Jurkat, Clone E6-1 (cell line): ENCODE measurements at places on chromosomes 1 and 21.

DNA sequence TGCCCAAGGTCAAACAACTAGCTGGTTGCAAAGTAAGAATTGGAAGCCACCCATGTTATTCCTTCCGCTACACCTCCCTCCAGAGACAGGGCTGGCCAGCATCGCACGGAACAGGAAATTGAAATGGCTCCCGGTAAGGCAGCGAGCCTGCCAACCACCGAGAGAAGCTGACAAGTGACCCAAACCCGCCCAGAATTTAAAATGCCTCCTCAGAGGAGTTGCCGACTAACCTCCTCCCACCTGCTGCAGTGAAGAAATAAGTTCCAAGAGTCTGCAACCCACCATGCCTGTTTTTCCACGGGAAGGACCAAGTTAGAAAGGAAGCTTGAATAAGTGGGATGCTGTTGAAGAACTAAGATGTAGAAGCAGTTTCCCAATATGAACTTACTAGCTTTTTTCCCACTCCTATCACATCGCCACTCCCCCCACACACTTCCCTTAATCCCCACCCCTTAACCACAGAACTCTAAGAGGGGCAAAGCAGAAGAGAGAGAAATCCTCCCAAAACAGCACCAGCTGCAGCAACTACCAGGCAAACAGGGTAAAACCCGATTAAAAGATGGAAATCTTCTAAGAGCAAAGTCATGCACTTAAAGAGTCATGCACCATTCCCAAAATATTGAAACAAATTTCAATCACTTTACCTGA, 78.6 kb downstream of the TIAM1 start:
- DNase-seq: no peak

DNA sequence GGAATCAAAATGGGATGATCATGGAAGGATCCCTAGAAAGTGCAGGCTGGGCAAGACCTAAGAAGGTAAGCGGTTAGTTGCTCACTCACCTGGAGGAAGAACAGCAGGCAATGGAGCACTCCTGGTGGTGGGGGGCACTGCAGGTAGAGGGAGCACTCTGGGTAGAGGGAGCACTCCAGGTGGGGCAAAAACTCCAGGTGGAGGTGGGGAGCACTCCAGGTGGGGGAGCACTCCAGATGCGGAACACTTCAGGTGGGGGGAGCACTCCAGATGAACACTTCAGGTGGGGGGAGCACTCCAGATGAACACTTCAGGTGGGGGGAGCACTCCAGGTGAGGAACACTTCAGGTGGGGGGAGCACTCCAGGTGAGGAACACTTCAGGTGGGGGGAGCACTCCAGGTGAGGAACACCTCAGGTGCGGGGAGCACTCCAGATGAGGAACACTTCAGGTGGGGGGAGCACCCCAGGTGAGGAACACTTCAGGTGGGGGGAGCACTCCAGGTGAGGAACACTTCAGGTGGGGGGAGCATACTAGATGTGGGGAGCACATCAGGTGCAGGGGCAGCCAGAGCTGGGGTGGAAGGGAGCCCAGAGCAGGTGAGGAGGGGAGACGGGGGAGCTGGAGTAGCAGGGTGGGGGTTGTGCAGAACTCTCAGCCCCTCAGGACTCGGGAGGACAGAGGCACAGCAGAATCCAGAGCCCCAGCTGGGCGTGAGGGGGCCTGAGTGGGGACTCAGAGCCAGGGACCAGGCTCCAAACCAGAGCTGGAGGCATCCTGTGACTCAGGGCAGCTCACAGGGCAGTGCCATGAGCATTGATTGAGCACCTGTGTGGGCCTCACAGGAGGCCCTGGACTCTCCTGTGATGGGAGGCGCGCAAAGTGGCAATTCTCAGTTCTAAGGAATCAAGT, 37.7 kb upstream of the COL6A1 start:
- DNase-seq: no peak

- DNase-seq: no peak
Observed at GRCh38 chr1:235101558-235102258, 26.9 kb downstream of the TOMM20 start.

DNA sequence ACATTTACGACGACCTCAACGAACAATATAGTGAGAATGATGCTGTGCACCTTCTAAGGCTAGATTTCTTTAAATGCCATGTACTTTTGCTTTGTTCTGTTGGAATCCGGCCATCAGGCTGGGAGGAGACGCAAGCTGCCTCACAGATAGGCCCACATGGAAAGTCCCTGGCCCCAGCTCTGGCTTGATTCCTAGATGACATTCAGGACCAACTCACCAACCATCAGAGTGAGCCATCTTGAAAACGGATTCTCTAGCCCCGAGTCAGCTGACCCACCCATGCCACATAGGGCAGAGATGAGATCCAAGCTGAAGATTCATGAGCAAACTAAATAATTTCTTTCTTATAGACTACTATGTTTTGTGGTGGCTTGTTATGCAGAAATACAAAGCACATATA, 164.4 kb downstream of the ZNF281 start:
- no peak for DNase-seq

GRCh38 chr1:116743535-116743934, 10.7 kb upstream of the CD2 start:
- DNase-seq: no peak

DNA sequence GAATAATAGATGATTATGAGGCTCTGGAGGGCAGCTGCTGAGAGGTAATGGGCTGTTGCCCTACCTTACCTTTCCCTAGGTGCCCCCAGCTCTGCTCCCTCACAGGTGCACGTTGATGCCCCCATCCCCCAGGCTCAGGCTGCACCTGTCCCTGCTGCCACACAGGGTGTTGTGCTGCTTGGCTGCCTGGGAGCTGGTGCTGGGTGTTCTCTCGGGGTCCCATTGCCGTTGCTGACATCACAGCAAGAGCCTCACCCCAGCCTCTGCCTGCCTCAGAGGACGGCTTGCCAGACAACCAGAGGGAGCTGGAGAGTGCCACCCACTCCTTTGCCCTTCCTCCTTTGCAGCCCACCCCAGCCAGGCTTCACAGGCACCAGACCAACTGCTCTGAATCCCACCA, 31.4 kb upstream of the DMBX1 start:
- no peak for DNase-seq

DNA sequence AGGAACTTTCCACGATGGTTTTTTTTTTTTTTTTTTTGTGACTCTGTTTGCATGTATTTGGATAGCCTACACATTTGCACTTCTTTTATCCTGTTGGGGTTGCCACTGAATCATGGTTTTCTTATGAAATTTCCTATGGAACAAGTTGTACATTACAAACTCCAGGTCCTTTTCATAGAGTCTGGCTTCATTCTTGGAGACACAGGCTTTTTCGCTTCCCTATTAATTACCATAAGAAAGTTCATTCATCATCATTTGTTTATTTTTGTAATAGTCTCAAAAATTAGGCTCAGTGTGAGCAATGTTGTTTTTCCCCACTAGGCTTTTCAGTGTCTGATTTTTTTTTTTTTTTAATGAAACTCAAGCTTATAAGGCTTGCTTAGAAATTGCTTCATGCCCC, 179.4 kb downstream of the FMN2 start:
- DNase-seq: no peak

DNA sequence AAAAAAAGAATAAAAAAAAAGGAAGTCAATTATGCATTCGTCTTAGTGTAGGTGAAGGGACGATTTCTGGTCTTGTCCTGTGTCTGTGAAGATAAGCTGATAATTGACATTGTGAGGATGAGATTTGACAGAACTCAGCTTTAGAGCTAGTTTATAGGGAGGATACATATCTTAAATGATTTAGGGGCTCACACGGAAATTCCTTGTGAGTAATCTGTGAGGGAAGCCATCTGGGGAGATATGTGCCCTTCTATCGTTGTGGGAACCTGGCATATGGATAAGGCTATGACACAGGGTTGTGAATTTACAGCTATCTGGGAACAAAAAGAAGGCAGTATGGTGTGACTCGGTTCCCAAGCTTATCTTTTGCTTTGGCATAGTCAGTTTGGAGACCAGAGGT, 71.1 kb downstream of the RABGAP1L start:
- DNase-seq: no peak

DNA sequence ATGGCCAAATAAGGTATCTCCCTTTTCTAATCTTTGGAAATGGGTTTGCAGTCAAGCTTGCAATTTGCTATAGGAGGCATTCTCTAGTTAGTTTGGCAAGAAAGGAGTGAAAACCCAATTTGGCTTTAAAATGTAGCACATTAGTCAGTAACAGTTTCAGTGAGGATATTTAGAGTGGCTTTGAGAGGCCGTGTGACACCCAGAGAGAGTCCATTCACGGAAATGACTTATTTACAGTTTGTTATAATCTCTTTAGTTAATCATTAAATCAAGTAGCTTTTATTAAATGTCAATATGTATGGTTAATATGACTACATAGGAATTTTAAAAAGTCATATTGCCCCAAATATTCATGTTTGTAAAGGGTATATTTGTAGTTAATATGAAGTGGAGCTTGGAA, 9.6 kb downstream of the ZBTB18 start:
- DNase-seq: no peak

DNA sequence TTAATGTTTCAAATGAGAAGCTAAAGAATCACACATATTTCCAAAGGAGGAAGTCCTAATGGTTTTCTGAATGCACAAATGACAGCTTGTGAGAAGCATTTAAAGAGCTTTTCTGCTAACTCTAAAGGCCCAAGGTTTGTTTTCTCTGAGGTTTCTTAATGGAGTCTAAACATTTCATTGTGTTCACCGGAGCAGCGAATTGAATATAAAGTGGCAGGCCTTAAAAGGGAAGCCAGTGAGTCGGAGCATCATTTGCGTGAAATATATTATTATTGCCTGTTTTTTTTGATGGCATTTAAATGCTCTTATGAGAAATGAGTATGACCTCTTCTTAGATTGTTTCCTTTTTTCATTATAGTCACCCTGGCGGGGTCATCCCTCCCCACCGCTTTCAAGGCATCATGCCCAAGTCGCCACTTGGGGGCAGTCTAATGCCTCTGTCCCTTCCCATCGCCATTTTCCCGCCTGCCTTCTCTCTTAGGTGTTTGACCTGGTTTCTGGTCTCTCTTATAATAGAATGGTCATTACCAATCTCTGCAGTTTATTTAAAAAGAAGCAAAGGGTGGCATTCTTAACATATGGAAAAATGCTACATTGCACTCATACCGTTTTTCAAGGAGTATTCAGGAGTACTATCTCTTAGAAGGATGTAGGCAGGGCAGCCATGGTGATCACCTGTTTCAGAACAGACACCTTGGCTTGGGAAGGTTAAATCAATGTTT, 25.3 kb upstream of the OVAAL start:
- DNase-seq: peak; percentile 51

- DNase-seq: no peak
Observed at GRCh38 chr1:114126261-114127095, 27.2 kb downstream of the SYT6 start.

DNA sequence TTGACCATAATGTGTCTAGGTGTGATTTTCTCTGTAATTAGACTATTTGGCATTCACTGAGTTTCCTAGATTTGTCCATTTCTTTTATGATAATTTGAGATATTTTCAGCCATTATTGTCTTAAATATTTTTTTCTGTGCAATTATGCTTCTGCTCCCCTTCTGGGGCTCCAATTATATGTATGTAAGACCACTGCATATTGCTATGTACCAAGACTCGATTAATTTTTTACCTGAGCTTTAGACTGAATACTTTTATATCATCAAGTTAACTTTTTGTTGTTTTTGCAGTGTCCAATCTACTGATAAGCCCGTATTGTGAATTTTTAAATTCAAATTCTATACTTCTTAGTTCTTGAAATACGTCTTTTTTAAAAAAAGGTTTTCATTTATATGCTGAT, 5.1 kb upstream of the TAF1A start:
- no peak for DNase-seq

DNA sequence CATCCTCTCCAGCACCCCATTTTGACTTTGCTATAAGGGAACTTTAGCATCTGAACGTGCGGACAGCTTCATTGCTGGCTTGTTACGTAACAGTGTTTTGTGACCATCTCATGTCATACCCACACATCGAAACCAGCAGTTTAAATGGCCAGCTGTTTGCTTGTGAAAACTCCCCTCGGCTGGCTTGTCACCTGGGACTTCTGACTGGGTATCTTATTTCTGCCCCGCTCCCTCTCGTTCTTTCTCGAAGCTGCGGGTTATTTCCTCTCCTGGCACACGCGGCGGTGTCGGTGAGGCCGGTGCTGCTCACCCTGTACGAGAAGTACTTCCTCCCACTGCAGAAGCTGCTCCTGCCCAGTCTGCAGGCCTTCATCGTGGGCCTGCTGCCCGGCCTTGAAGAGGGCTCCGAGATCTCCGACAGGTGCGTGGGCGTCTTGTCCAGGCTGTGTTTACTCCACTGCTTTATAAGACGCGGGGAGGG, 43.5 kb downstream of the DOP1B start:
- DNase-seq: no peak

- no peak for DNase-seq
Observed at GRCh38 chr1:226657895-226658545, 81.1 kb downstream of the ITPKB start.

DNA sequence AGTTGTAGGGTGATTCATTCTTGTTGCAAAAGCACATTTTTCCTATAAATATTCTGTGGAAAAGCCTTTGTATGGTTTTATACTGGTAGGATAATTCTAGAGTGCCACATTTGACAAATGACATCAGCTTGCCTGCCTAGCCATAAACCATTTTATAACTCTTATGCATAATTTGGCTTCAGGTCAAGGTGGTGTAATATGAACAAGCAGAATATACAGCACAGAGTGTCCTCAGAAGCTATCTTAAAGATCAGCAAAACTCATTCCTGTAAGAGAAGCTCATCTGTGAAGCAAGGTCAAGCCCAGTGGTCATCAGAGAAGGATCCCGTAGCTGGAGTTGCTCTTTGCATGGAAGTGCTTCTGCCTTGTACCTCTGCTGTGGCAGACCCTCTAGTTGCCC, 24.0 kb upstream of the C1orf21 start:
- DNase-seq: no peak

- DNase-seq: no peak
Observed at GRCh38 chr1:169931795-169932231, 38.1 kb upstream of the SCYL3 start.

DNA sequence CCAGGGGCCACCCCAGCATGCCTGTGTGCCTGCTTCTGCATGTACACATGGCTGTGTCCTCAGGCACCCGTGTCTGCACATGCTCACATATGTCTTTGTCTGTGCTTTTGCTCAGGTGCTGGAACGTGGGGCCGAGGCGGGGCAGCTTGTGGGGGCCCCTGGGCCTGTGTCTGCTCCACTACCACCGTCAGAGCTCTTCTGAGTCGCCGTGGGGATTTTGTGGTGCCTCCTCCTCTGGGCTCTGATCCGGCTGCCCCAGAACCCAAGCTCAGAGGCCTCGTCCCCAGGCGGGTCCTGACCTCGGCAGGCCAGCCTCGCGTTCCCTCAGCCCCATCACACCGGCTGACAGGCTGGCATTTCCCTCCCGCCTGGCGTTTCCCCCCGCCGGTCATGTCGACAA, 104.6 kb upstream of the ACTRT2 start:
- no peak for DNase-seq

DNA sequence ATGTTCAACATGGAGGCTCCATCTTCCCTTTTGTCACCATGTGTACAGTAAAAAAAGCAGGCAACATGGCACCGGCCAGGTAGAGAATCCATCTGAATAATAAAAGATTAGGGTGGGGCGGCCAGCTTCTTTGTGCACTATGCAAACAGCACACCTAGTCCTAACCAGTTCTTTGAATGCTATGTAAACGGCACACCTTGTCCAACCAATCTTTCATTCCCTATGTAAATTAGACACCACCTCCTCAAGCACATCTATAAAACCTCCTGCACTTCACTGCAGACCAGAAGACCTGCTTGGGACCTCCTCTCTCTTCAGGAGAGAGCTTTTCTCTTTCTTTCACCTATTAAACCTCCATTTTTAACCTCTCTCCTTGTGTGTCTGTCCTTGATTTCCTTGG, 28.2 kb downstream of the TFB2M start:
- DNase-seq: no peak
